Caco-2 (cell line): ENCODE measurements at places on chromosomes 1 and 21.

- DNase-seq = no peak
These were observed 1.2 kb downstream of the GPR88 start for GRCh38 chr1:100538913-100539835.

DNA sequence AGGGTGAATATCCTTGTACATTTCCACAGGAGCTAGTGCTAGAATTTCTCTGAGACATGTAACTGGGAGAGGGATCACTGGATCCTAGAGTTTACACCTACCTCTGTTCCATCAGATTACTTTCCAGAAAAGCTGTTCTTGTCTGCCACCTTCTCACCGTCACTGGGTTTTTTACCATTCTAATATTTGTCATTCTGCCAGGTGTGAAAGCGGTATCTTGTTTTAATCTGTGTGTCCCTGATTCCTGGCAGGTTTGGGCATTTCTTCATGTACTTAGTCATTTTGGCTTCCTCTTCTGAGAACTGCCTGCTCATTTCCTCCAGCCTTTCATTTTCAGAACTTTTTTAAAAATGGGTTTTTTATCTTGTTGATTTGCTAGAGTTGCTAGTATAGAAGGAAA lies 5.1 kb downstream of the PMF1 start:
- no peak for DNase-seq

GRCh38 chr1:230907472-230908205 lies 39.3 kb upstream of the C1orf198 start:
- DNase-seq = no peak

DNA sequence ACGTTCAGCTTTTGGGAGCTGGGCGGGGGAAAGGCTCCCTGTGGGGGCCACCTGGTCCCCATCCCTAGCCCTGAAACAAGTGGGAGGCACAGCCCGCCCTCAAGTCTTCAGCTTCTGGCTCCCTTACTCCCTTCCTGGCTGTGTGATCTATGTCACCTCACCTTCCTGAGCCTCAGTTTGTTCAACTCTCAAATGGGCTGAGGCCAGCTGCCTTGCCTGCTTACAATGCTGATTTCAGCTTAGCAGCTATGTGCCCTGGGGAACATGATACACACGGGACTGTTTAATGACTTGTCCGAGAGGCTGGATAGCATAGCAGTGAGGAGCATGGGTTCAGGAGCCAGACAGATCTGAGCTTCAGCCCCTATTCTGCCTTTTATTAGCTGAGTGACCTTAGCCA lies 19.3 kb downstream of the GRHL3 start:
- DNase-seq = no peak

DNA sequence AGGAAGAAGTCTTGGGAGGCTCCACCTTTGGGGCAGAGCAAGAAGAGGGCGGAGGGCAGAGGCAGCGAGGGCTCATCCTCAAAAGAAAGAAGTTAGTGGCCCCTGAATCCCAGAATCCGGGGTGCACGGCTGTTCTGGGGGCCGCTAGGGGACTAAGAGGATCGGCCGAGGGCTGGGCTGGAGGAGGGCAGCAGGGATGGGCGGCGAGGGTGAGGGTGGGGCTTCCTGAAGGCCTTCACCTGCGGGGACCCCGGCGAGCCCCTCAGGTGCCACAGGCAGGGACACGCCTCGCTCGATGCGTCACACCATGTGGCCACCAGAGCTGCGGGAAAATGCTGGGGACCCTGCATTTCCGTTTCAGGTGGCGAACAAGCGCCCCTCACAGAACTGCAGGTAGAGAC lies 23.9 kb downstream of the COL6A1 start:
- no peak for DNase-seq

DNA sequence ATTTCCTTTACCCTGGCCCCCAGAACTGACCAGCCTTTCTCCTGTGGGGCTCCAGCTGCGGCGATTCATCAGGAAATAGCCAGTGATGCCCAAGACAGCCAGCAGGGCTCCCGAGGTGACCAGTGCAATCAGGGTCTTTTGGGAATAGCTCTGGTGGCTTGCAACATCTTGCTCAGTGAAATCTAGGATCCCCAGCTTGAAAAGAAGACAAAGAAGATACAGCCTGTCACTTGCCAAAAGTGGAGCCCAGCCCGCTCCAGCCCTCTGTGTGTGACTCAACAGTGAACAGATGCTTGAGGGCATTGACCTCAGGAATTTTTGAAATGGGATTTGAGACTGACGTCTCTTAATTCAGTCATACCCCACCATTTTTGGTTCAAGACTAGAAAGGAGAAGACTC lies 22.3 kb downstream of the CD34 start:
- no peak for DNase-seq

- no peak for DNase-seq
These were observed 2.6 kb downstream of the MGST3 start for GRCh38 chr1:165633614-165634013.

- DNase-seq = no peak
These were observed 23.3 kb downstream of the KIRREL1 start for GRCh38 chr1:158016651-158017335.

- DNase-seq = no peak
These were observed 166.4 kb upstream of the AJAP1 start for GRCh38 chr1:4488018-4488417.

DNA sequence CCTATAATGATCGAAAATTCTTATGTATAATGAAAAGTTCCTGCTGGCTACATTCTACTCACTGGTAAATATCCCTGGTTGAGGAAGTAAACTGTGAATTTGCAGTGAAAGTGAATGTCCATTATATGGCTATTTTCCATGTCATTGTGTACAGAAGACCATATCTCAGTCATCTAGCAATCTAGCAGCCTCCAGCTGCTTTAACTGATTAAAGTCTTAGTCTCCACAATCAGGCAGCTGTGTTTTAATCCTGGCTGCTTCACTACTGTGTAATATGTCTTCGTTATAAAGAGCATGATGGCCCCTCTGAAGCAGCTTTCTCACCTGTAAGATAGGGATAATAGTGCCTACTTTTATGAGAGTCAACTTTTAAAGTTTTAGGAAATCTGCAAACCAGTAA lies 11.4 kb downstream of the CLCA2 start:
- DNase-seq = no peak

GRCh38 chr1:204304067-204304466 lies 55.7 kb downstream of the PLEKHA6 start:
- DNase-seq = no peak

GRCh38 chr1:10225573-10225972 lies 15.2 kb downstream of the KIF1B start:
- no peak for DNase-seq

GRCh38 chr1:16183765-16184556 lies 28.1 kb upstream of the EPHA2 start:
- no peak for DNase-seq
